ENCODE measurements at places on chromosomes 1 and 21.

- no peak for DNase-seq
Measured at GRCh38 chr1:181612100-181612499, 128.8 kb downstream of the CACNA1E start.

DNA sequence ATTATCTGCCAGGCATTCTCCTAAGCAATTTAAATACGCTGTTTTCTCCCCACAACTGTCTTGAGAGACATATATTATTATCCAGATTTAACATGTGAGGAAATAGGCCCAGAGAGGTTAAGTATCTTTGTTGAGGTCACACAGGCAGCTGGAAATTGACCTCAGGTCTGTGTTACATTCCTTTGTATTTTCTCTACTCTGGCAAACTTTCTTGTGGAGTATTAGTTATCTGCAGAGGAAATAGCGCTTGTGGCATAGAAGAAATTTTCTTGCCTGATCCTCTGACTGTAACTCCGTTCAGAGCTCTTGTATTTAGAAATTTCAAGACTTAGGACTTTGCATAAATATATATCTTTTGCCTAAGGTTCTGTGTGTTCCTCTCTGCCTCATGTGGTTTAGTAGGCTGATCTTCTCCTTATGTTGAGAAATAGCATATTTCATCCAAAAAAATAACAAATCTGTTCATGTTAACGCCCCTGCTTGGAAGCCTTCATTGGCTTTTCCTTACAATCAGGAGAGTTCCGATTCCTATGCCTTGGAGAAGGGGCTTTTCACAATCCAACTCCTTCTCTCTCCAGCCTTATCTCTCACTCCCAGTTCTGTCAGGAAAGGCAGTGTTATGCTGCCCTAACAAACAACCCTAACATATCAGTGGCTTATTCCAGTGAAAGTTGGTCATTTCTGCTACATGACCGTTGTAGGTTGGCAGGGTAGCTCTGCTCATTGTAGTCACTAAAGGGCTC lies 2.5 kb upstream of the JUN start:
- DNase-seq: peak; percentile 84

DNA sequence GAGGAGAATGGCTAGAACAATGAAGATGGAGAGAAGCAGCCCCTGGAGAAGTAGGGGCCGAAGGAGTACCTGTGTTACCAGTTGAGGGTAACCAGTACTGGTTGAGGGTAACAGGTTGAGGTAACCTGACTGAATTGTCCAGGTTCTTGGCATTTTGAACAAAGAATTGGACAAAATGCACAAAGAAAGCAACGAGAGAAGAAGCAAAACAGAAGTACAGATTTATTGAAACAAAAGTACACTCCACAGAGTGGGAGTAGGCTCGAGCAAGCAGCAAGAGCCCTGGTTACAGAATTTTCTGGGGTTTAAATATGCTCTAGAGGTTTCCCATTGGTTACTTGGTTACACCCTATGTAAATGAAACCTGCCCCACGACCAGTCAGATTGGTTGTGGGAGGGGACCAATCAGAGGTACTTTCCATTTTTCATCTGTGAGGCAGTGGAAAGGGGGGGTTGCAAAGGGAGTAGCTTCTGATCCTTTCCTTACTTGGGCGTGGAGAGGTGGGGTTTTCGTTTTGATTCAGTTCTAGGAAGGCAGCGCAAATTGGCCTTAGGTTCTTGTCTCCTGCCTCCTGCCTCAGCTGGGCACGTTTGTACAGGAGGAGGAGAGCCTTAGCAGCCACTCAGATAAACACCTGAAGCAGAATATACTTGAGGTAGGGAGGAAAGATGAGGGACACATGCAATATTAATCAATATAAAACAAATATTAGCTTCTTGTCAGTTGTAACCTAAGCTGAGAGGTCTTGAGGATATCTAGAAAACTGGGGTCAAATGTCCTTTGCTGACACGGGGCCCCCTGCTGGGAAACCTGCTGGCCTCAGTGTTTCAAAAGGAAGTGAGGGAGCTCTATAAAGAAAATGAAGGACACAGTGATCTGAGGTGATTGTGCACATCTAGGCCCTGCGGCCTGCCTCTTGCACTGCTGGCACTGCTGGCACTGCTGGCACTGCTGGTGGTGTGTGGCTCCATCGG lies 14.3 kb upstream of the LSM10 start:
- DNase-seq: peak; percentile 31

DNA sequence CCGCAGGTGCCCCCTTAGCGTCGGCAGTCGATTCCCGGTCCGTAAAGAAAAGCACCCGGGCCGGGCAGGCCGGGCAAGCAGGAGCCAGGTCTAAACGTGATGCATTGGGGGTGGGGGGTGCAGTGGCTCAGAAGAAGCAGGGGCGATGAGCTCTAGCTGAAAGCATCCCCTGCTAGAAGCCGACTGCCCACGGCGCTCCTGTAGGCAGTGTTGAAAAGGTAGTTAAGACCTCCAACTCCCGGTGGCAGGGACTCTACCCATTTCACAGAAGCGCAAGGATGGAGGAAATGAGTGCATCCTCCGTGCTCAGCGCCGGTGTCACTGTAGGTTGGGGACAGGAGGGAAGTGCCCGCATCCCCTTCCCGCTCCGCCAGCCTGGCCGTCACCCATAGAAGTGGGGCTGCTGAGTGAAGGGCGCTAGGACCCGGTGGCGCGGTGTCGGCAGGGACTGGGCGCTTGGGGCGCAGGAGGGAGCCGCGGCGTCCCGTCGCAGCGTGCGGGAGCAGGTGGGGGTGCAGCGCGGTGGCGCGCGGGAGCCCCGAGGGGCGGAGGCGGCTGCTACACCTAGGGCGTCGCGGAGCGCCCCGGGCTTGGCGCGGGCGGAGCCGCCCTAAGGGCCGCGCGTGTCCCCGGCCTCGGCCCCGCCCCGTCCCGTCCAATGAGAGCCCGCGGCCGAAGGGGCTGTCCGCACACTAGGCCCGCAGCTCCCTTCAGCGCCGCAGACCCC lies at the start of gene WNT2B:
TSS of gene WNT2B (plus strand) at position 688 of the 727 bp plus-strand sequence. CDS start 298 bp downstream, outside the sequence.
- DNase-seq: no peak

Measured in fibroblast of the aortic adventitia (primary cell).